Chondrocyte (in vitro differentiated cells): ENCODE measurements at places on chromosomes 3 and 15. TPM values are rescaled to one million over a fixed set of nuclear protein-coding genes. Genes with fewer than 3 reads are reported as not detected.
A peak's percentile ranks its signal among the peaks of the same experiment; 100 is the strongest.

DNA sequence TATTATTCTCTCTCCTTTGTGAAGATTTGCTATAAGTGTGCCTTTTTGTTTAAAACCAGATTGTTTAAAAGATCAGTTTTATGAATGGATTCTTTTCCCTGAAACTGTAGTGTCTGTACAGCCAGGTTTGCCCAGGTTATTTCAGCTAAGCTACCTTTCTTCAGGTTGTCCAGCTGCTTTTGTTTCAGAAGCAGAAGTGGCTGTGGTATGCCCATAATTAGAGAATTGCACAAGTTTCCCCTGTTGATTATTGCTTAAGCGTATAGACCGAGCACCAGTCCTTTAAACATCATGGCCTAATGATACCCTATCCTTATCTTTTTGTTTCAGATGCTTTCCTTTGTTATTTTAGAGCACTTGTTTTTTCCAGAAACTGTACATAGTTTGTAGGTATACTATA, 10.2 kb downstream of the ASB7 start:
- peaks cover 10% of the 10 kb centered on the region for H3K36me3 ChIP-seq
- no peak overlapping the region for H3K4me3 ChIP-seq
- no peak for DNase-seq
- no peak overlapping the region for H3K27ac ChIP-seq

DNA sequence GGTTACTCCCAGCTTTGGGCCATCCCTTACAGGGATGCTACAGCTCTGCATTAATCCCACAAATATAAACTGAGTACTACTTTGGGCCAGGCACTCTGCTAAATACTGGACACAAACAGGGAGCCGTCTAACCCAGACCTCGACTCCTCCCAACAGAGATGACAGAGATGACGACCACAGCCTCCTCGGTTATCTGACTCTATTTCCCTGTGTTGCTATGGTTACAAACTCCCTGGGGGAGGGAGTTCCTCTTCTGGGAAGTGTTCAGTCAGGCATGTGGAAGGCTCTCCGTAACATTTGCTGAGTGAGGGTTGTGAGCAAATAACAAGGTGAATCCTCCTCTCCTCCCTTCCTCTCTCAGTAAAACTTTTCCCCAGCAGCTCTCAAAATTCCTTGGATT, 6.7 kb upstream of the CMTM7 start:
- H3K4me1 ChIP-seq, result peaks cover 7% of the 10 kb centered on the region
- no peaks in the 10 kb centered on the region for H3K27me3 ChIP-seq
- no peaks in the 10 kb centered on the region for H3K36me3 ChIP-seq

The CCDC13 gene
- 0.40 to 0.77 TPM in 2 of 3 replicates, not detected in the other for total RNA-seq

The DUOX1 gene
- 0.21 TPM in 1 of 3 replicates, not detected in the others for total RNA-seq

DNA sequence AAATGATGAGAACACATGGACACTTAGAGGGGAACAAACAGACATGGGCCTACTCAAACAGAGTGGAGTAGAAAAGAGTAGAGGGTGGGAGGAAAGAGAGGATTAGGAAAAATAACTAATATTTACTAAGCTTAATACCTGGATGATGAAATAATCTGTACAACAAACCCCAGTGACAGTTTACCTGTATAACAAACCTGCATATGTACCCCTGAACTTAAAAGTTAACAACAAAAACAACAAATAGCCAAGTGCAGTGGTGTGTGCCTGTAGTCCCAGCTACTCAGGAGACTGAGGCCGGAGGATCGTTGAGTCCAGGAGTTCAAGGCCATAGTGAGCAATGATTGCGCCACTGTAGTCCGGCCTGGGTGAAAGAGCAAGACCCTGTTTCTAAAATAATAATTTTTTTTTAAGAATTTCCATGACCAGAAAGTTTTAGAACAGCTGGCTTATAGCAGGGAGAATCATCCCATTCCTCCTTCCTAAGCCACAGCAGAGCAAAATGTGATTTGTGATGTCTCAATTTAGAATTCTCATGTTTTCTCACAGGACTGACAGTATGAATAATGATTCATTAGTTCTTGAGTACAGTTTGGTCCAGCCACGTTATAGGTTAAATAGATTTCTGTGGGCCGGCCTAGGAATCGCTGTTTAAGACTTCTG, 150.0 kb downstream of the ZNF609 start:
- DNase-seq, result no peak
- peaks cover 8% of the 10 kb centered on the region for H3K4me1 ChIP-seq
- no peaks in the 10 kb centered on the region for H3K36me3 ChIP-seq
- H3K27me3 ChIP-seq, result no peaks in the 10 kb centered on the region

The CFAP100 gene
- total RNA-seq, result not detected in 3 replicates

The RNF111 gene
- total RNA-seq, result 25.8 to 31.1 TPM (median 27.1 TPM) in 3 replicates

GRCh38 chr15:90881978-90882721, 2.2 kb upstream of the FES start:
- H3K27ac ChIP-seq, result no peak overlapping the region
- DNase-seq, result peak; percentile 88
- peaks cover 14% of the 10 kb centered on the region for H3K36me3 ChIP-seq

The SCN5A gene
- total RNA-seq, result 0.21 to 0.25 TPM (median 0.24 TPM) in 3 replicates

The CD200R1 gene
- not detected in 3 replicates for total RNA-seq

DNA sequence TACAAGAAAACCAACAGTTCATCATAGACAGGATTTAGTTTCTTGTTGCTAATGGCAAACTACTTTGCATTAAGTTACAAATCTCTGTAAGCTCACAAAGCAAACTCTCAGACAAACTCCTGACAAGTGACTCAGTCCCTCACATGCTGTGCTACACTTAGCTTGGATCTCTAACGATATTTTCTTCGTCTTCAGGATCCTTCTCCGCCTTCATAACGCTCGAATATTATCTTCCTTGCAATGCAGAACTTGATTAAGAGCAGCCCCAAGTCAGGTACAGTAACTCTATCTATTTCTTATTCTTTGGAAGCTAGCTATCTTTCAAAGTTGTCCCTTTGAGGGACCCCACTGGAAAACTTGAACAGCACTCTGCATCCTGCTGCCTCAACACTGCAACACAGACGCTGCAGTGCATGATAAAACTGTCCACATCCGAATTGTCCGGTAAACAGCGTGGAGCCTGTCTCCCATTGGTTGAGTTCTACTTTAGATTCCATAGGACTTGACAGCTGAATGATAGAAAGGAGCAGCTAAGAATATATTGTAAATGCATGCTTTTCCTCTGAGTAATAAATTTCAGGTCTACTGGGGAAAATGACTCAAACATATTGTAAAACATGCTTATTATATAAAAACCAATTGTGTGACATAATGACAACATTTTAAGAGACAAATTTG, 61.3 kb downstream of the UACA start:
- H3K4me1 ChIP-seq, result peaks cover 84% of the 10 kb centered on the region
- DNase-seq, result no peak
- H3K27me3 ChIP-seq, result no peaks in the 10 kb centered on the region
- H3K36me3 ChIP-seq, result peaks cover 6% of the 10 kb centered on the region
- peak overlapping the region; percentile 65 for H3K4me3 ChIP-seq
- peak overlapping the region; percentile 96 for H3K27ac ChIP-seq

DNA sequence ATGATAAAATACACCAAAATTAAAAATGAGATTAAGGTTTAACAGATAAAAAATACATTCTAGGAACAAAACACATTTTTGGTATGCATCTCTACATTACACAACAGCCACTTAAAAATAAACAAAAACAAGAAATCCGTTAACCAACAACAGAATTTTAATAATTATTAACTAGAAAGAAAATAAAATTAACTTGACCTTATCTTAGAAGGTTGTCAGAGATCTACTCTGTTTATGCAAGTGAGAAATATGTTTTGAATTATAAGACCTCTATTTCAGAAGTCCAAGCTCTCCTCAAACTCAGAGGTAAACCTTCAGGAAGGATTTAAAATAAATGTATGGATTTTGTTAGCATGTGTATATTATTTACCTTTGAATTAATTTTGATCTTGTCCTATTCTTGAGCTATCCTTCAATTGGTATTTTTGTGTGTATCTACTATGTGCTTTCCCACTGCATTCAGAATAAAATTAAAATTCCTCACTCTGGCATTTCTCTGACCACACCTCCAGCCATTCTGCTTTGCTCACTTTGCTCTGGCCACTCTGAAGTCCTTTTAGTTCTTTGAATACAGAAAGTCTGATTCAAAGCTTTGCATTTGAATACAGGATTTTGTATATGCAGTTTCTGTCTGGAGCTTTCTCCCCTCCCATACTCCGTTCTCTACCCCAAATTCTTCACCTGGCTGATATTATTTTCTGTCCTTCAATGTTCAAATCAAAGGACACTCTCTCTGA, 352.0 kb downstream of the ZBTB20 start:
- H3K27me3 ChIP-seq, result no peaks in the 10 kb centered on the region
- no peaks in the 10 kb centered on the region for H3K36me3 ChIP-seq
- H3K4me1 ChIP-seq, result peaks cover 5% of the 10 kb centered on the region
- H3K4me3 ChIP-seq, result no peak overlapping the region
- DNase-seq, result no peak
